ENCODE measurements at places on chromosomes 11 and 22. TPM values are rescaled to one million over a fixed set of nuclear protein-coding genes. Genes with fewer than 3 reads are reported as not detected.

The OR51I1 gene
- 3.2 TPM for total RNA-seq

The P4HA3 gene
- 3.3 TPM for total RNA-seq

The OR4D5 gene
- not detected for total RNA-seq

The IGLL1 gene
- total RNA-seq: 0.28 TPM

The SCUBE1 gene
- 6.2 TPM for total RNA-seq

- H3K27ac ChIP-seq: no peak overlapping the region
- no peaks in the 10 kb centered on the region for H3K27me3 ChIP-seq
- peak; percentile 91 for DNase-seq
- no peaks in the 10 kb centered on the region for H3K36me3 ChIP-seq
- H3K4me1 ChIP-seq: peaks cover 1% of the 10 kb centered on the region
- H3K4me3 ChIP-seq: no peak overlapping the region
Observed at GRCh38 chr11:34495724-34496377, 17.7 kb downstream of the ELF5 start.

GRCh38 chr11:71208011-71208774 lies 44.2 kb downstream of the SHANK2 start:
- no peak overlapping the region for H3K27ac ChIP-seq
- peaks cover 14% of the 10 kb centered on the region for H3K4me1 ChIP-seq
- H3K4me3 ChIP-seq: no peak overlapping the region
- H3K36me3 ChIP-seq: no peaks in the 10 kb centered on the region
- no peaks in the 10 kb centered on the region for H3K27me3 ChIP-seq
- no peak for DNase-seq

DNA sequence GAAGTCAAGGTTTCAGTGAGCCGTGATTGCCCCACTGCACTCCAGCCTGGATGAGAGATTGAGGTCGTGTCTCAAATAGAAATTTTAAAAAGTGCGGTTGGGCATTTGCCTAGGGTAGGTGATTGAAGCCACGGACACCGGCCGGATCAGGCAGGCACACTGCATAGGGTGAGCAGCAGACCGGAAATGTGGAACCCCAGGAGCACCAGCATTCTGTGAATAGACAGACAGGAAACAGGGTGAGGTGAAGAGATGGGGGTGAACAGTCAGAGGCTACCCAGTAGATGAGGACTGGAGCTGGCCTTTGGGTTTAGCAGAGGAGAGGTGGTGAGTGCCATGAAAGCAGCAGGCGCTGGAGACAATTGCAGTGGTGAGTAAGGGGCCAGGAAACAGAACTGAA lies 43.5 kb downstream of the PPFIA1 start:
- H3K4me1 ChIP-seq: peaks cover 5% of the 10 kb centered on the region
- no peak overlapping the region for H3K27ac ChIP-seq

GRCh38 chr11:96256215-96257011 lies 86.6 kb downstream of the MAML2 start:
- no peak overlapping the region for H3K27ac ChIP-seq
- peaks cover 43% of the 10 kb centered on the region for H3K4me1 ChIP-seq
- no peaks in the 10 kb centered on the region for H3K36me3 ChIP-seq
- H3K4me3 ChIP-seq: no peak overlapping the region
- H3K27me3 ChIP-seq: no peaks in the 10 kb centered on the region

DNA sequence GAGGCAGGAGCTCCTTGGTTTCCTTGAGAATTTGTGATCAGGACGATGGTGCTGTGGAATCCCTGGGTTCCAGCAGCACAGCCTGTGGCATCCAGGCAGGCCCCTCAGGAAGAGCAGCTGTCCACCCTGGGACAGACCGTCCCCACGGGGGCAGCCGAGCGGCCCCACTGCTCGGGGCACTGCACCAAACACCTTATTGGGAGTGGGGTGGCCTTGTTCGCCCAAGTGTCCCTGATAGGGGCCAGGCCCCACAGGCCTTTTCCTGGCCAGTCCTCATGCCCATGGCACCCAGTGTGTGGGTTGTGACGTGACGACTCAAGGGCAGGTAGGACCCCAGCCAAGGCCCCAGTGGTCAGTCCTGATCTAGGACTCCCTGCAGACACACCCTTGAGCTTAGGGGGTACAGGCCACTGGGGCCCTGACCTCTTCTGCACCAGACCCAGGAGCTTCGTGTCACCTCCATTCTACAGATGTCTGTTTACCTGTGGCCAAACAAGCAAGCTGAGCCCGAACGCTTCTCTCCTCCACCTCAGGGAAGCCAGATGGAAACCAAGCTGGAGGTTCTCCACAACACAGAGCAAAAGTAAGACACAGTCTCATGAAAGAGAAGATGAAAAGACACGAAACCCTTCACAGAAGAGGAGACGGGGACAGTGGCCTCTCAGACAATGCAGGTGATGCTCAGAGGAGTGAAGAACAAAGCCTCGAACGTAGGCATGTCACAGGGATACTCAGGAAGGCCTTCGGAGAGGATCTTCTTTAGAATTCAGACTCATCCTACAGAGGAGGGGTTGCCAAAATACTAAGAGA lies 1.6 kb upstream of the BRD1 start:
- peaks cover 19% of the 10 kb centered on the region for H3K4me1 ChIP-seq
- H3K27me3 ChIP-seq: no peaks in the 10 kb centered on the region
- H3K4me3 ChIP-seq: no peak overlapping the region
- H3K27ac ChIP-seq: no peak overlapping the region
- H3K36me3 ChIP-seq: peaks cover 5% of the 10 kb centered on the region

- H3K36me3 ChIP-seq: no peaks in the 10 kb centered on the region
- DNase-seq: no peak
- H3K4me1 ChIP-seq: no peaks in the 10 kb centered on the region
Observed at GRCh38 chr11:31645747-31646146, 136.2 kb downstream of the ELP4 start.

GRCh38 chr11:131207901-131208300 lies 162.5 kb upstream of the NTM start:
- H3K27ac ChIP-seq: no peak overlapping the region
- H3K4me3 ChIP-seq: no peak overlapping the region
- H3K36me3 ChIP-seq: no peaks in the 10 kb centered on the region
- H3K4me1 ChIP-seq: no peaks in the 10 kb centered on the region
- no peaks in the 10 kb centered on the region for H3K27me3 ChIP-seq
- DNase-seq: no peak

- no peaks in the 10 kb centered on the region for H3K4me1 ChIP-seq
- H3K36me3 ChIP-seq: no peaks in the 10 kb centered on the region
- no peak overlapping the region for H3K27ac ChIP-seq
- no peak overlapping the region for H3K4me3 ChIP-seq
Observed at GRCh38 chr11:8032122-8032521, 45.0 kb downstream of the EIF3F start.

- H3K36me3 ChIP-seq: peaks cover 3% of the 10 kb centered on the region
- no peak for DNase-seq
- no peak overlapping the region for H3K4me3 ChIP-seq
- H3K4me1 ChIP-seq: no peaks in the 10 kb centered on the region
Observed at GRCh38 chr11:44229098-44229497, 80.8 kb downstream of the ALX4 start.

DNA sequence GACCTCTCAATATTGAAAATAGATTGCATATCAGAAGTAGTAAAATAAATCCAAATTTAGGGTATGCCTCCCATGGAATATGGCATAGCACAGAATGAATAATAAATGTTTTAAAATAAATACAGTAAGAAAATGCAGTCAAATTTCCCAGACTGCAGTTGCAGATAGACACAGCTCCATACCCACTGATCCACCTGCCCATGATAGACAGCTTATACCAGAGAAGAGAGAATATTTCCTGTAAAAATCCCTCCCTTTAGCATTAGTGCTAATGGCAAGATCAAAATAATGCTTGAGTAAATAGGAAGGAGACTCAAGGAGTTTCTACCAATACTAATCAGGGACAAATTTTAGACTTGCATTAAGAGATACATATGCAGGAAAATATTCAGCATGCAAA lies 45.0 kb upstream of the CALCB start:
- no peak overlapping the region for H3K27ac ChIP-seq
- no peak overlapping the region for H3K4me3 ChIP-seq
- no peaks in the 10 kb centered on the region for H3K4me1 ChIP-seq
- no peaks in the 10 kb centered on the region for H3K36me3 ChIP-seq

GRCh38 chr11:709109-709997 lies 3.3 kb downstream of the EPS8L2 start:
- no peaks in the 10 kb centered on the region for H3K36me3 ChIP-seq
- H3K4me1 ChIP-seq: no peaks in the 10 kb centered on the region
- H3K27ac ChIP-seq: no peak overlapping the region

- H3K36me3 ChIP-seq: no peaks in the 10 kb centered on the region
- peaks cover 15% of the 10 kb centered on the region for H3K4me1 ChIP-seq
- DNase-seq: no peak
- no peak overlapping the region for H3K27ac ChIP-seq
- H3K27me3 ChIP-seq: no peaks in the 10 kb centered on the region
Observed at GRCh38 chr11:16895306-16895705, 118.9 kb downstream of the PLEKHA7 start.

- DNase-seq: peak; percentile 76
- no peaks in the 10 kb centered on the region for H3K36me3 ChIP-seq
- H3K4me3 ChIP-seq: no peak overlapping the region
- no peak overlapping the region for H3K27ac ChIP-seq
- no peaks in the 10 kb centered on the region for H3K4me1 ChIP-seq
Observed at GRCh38 chr11:29564486-29564885, 452.3 kb downstream of the KCNA4 start.

- H3K4me1 ChIP-seq: no peaks in the 10 kb centered on the region
- H3K27me3 ChIP-seq: no peaks in the 10 kb centered on the region
- H3K4me3 ChIP-seq: no peak overlapping the region
- no peak overlapping the region for H3K27ac ChIP-seq
Observed at GRCh38 chr11:32154275-32154674, 63.4 kb downstream of the RCN1 start.

- no peaks in the 10 kb centered on the region for H3K27me3 ChIP-seq
- H3K4me1 ChIP-seq: no peaks in the 10 kb centered on the region
- DNase-seq: no peak
- H3K36me3 ChIP-seq: no peaks in the 10 kb centered on the region
Observed at GRCh38 chr11:15227011-15227410, 112.3 kb downstream of the INSC start.

DNA sequence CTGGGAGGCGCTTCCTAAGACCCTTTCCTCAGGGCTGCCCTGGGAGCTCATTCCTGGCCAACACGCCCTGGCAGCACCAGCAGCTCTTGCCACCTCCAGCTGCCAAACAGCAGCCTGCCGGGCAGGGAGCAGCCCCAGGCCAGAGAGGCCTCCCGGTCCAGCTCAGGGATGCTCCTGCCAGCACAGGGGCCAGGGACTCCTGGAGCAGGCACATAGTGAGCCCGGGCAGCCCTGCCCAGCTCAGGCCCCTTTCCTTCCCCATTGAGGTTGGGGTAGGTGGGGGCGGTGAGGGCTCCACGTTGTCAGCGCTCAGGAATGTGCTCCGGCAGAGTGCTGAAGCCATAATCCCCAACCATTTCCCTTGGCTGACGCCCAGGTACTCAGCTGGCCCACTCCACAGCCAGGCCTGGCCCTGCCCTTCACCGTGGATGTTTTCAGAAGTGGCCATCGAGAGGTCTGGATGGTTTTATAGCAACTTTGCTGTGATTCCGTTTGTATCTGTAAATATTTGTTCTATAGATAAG lies 7.6 kb downstream of the SLC39A13 start:
- peaks cover 42% of the 10 kb centered on the region for H3K36me3 ChIP-seq
- no peak overlapping the region for H3K4me3 ChIP-seq
- DNase-seq: peak; percentile 92
- H3K4me1 ChIP-seq: peaks cover 18% of the 10 kb centered on the region

- H3K4me3 ChIP-seq: no peak overlapping the region
- H3K4me1 ChIP-seq: no peaks in the 10 kb centered on the region
- H3K27ac ChIP-seq: no peak overlapping the region
Observed at GRCh38 chr11:13728076-13728475, 59.6 kb downstream of the FAR1 start.

- no peaks in the 10 kb centered on the region for H3K36me3 ChIP-seq
- no peaks in the 10 kb centered on the region for H3K27me3 ChIP-seq
- H3K4me3 ChIP-seq: no peak overlapping the region
- peaks cover 5% of the 10 kb centered on the region for H3K4me1 ChIP-seq
Observed at GRCh38 chr11:112211536-112211935, 14.7 kb upstream of the PTS start.

DNA sequence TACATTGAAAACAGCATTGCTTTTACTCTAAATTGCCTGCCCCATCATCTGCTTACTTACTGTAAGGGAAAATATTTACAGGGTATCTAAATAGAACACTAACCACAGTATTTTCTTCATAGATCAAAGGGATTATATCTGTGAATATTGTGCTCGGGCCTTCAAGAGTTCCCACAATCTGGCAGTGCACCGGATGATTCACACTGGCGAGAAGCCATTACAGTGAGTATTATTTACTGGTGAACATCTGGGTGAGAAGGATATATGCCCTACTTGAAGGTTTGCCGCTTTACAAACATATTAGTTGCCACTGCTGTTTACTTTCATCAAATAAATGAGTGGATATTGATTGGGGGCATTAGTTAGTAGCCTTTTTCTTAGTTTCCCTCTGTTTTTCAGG lies 5.9 kb upstream of the CNTF start:
- H3K27ac ChIP-seq: no peak overlapping the region
- H3K27me3 ChIP-seq: no peaks in the 10 kb centered on the region
- no peak overlapping the region for H3K4me3 ChIP-seq
- peaks cover 43% of the 10 kb centered on the region for H3K36me3 ChIP-seq
- peak; percentile 63 for DNase-seq
- peaks cover 15% of the 10 kb centered on the region for H3K4me1 ChIP-seq

DNA sequence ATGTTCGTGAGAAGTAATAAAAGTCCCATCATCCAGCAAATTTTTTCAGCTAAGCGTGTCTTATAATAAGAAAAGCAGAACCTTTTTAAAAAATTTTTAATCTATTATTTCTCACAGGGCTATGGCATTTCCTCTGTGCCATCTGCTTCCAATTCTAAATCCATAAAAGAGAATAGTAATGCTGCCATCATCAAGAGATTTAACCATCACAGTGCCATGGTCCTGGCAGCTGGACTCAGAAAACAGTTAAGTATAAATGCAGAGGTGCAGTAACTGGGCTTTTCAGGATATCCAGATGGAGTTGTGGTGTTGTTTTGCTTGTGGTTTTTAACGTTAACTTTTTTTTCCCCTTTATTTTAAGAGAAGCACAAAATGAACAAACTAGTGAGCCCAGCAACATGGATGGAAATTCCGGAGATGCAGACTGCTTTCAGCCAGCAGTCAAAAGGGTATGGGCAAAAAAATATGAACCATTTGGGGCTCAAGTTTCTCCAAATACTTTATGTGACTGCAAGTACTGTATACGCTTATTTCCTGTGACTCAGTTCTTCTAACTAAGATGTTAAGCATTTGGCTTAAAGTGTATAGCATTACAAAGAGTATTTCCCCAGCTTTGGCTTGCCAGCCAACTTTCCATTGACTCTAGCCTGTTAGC lies 25.2 kb downstream of the GTF2H1 start:
- H3K4me3 ChIP-seq: no peak overlapping the region
- H3K27ac ChIP-seq: no peak overlapping the region
- DNase-seq: no peak

DNA sequence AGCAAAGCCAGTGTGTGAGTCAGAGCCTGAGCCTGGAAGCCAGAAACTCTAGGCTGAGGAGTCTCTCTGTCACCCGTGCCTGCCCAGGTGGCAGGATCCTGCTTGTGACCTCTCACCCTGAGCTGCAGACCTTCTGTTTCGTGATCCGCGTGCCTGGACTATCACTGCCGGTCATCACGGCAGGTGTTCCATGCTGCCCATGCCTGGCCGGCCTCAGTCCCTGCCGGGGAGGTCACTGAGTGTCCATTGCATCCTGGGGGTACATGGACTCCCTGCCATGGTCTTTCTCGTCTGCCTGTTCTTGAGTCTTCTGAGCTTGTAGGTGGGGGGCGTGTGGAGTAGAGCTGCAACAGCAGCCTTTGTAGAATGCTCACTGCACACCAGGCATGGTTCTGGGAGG lies 1032.4 kb downstream of the TBC1D22A start:
- no peak overlapping the region for H3K4me3 ChIP-seq
- no peak overlapping the region for H3K27ac ChIP-seq
- no peaks in the 10 kb centered on the region for H3K4me1 ChIP-seq

Measured in lung (tissue), 17 donors.